ENCODE measurements at places on chromosomes 1 and 21.

- DNase-seq: no peak
Observed at GRCh38 chr1:27632387-27633297, 2.3 kb downstream of the FGR start.

DNA sequence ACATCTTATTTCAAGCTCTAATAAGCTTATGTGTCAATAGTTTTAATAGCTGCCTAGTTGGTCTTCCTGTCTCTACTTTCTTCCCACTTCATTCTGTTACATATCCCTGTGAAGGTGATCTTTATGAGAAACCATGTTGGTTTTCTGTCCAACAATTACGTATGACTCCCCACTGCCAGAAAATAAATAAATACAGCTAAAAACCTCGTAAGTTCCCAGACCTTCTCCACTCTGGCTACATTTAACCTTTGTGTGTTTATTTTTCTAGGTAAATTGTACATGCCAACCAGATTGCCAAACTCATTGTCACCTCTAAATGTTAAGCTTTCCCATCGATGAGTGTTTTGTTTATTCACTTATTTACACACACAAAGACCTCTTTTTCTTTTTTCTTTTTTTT, 147.2 kb downstream of the CRB1 start:
- no peak for DNase-seq

- DNase-seq: no peak
Observed at GRCh38 chr1:1920608-1921458, 1.8 kb upstream of the TMEM52 start.

DNA sequence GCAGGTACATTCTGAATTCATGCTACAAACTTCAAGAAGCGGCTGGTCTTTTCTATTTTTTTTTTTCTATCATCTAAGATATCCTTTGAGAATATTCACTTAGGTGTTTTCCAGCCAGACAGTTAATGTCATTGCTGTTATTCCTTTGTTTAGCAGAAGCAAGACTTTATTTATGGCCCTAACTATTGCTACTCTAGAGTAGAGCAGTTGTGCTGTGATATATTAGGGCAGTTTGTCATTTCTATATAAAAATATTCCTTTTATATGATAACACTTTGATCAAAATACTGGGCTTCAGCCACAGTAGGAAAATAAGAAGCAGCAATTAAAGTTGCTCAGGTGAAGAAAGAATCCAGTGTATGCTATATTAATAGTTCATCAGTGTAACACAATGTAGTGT, 959.3 kb downstream of the NCAM2 start:
- no peak for DNase-seq

DNA sequence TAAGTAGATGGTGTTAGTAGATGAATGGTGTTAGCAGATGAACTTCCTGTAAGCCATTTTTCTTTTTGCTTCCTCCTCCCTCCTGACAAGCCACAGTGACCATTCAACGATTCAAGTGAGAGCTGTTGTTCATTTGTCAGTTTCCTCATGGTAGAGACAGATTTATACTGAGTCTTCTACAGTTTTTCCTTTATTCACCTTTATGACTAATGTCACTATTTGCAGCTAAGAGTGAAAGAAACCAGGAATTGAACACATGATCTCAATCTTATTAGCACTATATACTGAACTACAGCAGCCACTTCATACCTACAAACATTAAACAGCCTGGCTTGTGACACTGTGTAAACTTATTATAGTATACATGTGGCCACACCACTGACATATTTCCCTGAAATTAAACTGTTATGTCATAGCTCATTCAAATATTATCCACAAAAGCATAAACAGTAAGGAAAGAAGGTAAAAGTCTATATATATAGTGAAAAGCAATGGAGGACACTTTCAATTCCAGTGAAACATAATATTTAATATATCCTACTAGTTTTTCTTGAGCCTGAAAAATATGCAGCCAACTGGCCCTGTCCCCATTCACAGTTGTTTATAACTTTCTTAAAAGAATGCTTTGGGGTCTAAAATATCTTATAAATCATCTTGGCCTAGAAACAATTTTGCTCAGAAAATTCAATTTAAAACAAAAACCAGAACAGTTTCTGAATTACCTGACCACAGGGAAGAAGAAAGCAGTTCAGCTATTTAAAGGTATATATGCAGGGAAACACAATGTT, 566.9 kb upstream of the ZRANB2 start:
- DNase-seq: no peak

- DNase-seq: no peak
Observed at GRCh38 chr1:145898756-145899155, 11.1 kb downstream of the ITGA10 start.

DNA sequence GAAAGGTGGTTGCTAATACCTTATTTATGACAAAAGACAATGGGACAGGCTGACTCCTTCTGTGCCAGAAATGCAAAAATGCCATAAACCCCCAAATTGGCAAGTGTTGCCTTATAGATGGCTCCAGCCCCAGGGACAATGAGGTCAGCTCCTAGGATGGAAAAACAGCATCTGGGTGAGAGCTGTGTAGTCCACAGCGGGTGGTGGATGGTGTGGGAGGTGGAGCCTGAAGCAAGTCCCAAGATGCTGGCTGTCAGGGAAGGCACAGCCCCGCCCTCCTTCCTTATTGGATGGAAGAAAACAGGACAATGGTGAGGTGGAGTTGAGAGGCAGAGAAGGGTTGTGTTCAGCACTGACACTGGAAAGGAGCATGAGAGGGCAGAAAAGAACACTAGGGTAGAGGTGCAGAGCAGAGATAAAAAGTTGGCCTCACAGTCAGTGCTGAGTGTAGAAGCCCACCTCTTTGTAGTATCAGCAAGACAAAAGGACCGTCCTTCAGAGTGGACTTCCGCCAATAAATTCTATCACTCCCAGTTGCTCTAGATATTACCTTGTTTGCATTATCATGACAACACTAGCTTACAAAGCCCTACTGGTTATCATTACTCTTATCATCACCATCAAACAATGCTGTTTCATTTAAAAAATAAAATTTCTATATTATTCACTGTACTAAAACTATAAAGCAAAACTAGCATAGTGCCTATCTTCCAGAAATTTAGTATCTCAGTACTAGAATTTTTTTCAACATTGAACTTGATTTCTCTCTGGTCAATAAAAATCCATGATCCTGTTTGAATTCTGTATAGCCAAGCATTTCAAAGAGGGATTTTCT, 3.7 kb upstream of the SDE2 start:
- DNase-seq: peak; percentile 61

- no peak for DNase-seq
Observed at GRCh38 chr1:51504806-51505525, 14.1 kb downstream of the EPS15 start.

- DNase-seq: peak; percentile 67
Observed at GRCh38 chr1:8598060-8598724, 219.2 kb downstream of the RERE start.

GRCh38 chr1:10911490-10912166, 100.8 kb upstream of the TARDBP start:
- no peak for DNase-seq

DNA sequence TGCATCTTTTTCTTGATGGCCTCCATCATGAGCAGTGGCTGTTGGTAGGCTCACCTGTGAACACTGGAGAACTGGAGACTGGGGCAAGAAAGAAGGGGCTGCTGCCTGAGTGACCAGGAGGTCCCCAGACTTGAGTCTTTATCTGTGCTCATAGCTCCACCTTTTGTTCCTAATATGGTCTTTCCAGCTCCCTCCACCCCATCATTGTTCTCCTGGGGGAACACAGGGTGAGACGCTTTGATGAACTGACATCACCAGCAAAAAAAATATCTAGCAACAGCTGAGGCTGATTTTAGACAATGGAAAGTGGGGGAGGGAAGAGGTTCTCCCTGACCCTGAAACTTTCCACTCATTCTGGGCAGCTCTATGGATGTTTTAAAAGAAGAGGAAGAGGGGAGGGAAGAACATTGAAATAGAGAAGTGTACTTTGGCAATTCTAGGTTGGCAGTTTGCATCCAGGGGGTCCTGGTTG, at the start of gene TPM3:
Gene TPM3, minus strand, starts transcription at position 111 of the 472 bp plus-strand sequence. Its CDS starts 82 bp downstream, at position 29.
- DNase-seq: peak; percentile 83

- DNase-seq: no peak
Observed at GRCh38 chr1:23801338-23801748, 789 bp upstream of the GALE start.

DNA sequence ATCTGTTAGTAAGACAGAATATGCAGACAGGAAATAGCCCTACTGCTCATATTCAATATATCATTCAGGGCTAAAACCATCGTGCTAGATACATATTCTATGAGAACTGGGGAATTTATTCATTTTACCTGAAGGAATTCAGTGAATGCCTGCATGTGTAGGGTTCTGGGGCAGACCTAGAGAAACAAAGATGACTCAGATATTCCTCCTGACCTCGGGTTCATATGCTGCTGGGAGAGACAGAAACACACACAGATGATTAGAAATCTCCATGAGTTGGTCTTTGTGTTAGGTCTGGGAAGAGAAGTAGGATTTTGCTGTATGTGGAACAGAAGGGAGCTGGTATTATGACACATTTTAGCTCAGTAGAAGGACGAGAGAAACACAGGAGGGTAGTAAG, 176.5 kb upstream of the ST6GALNAC5 start:
- DNase-seq: no peak

DNA sequence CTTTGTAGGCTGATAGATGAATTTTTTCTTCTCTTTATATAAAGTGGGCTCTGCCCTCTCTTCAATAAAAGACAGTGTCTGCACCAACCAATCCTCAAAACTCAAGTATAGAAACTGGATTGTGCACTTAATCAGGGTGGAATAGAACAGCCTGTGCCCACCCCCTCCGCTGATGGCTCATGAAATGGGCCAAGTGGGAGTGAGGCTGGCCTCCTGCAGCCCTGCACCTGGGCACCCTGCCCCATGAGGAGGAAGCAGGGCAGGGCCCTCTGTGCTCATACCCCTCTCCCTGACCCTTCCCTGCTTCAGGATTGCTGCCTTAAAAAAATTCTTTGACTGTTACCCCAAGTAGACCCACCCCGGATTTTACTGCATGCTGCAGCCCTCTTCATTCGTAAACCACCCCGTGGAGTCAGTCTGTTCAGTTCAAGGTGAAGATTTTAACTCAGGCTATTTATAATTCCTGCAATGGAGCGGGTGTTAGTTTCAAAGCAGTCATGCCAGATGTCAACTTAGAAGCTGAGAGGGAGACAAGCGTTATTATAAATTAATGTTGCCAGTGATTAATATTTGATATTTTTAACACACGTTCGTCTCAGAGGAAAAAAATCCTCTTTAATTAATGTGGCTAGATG, 15.8 kb downstream of the PROK1 start:
- DNase-seq: no peak

DNA sequence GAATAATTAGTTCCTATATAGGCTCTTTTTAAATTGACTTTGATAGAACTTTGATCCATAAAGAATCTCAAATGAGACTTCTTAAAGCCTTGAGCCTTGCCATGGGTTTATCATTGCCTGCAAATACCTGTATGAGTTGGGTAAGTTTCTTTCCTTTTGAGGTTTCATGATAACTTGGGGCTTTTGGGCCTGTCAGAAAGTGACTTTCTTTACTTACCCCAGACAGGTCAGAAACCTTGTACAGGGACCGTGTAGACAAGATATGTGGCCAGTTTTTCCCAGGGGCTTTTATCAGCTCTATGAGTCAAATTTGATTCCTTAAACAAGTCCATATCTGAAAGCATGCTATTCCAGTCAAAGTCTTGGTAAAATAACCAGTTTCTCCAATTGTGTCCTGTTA, 17.3 kb downstream of the KCTD3 start:
- no peak for DNase-seq

All from cardiac fibroblast (primary cell).